ENCODE measurements at places on chromosomes 4 and X.

GRCh38 chrX:7133050-7133440 lies 14.5 kb upstream of the STS start:
- no peak for DNase-seq

DNA sequence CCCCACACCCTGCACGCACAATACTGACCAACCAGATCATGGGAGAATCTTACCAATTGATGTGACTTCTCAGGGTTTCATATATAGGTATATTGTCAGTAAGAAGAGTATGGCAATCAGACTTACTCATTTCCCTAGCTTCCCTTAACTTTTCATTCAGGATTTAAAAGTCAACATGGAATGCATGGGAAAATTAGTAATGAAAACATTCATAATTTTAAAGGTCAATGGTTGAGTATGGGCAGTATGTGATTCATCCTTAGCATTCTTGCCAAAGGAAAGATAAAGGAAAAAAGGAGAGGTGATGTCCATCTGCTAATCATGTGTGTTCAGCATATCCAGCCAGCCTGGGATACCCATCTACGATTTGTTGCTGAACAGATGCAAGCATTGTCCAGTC lies 4.0 kb downstream of the DIPK2B start:
- no peak for DNase-seq

- DNase-seq = no peak
These were observed 42.2 kb upstream of the PTCHD1 start for GRCh38 chrX:23292354-23292987.

DNA sequence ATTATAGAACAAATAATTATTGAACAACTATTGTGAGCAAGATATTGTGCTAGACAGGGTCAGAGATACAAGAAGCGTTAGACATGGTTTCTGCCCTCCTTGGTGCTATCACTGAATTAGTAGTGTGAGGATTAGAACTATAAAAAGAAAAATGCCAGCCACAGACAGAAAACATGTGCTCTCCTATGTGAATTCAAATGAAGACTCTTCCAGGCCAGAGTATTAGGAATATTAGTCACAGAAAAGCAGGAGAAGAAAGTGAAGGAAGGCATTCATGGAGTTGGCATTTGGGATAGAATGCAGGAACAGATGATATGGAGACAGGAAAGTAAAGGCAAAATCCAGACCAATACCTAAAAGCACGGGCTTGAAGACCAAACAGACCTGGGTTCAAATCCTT lies 179.6 kb upstream of the TENM3 start:
- no peak for DNase-seq

DNA sequence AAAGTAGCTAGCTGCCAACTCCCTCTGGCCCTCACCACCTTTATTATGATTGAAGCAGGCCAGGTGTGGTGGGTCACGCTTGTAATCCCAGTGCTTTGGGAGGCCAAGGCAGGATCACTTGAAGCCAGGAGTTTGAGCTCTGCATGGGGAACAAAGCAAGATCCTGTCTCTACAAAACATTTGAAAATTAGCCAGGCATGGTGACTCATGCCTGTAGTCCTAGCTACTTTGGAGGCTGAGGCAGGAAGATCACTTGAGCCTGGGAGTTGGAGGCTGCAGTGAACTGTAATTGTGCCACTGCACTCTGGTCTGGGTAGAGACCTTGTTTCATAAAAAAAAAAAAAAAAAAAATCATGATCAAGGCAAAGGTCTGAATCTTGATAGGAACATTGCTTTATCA lies 467.0 kb upstream of the DIPK2B start:
- DNase-seq = no peak

- no peak for DNase-seq
These were observed 38.1 kb upstream of the EDA2R start for GRCh38 chrX:66676990-66677389.

- no peak for DNase-seq
These were observed 10.8 kb upstream of the SNCA start for GRCh38 chr4:89847571-89848325.

GRCh38 chrX:111829345-111829744 lies 46.6 kb upstream of the TRPC5OS start:
- no peak for DNase-seq

DNA sequence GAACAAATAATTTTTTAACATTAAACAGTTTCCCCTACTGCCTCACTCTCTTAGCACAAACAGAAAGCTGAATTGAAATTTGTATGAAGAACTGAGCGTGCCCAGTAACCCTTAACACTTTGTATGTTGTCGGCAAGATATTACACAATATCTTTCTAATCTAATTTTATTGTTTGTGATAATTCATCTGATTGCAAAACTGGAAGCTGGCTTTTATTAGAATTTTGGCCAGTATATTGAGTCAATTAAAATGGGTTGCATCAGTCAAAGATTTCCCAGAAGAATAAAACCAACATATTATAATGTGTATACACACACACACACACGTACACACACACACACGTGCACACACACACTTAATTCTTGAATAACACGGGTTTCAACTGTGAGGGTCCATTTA lies 2332.1 kb downstream of the PCDH7 start:
- no peak for DNase-seq

DNA sequence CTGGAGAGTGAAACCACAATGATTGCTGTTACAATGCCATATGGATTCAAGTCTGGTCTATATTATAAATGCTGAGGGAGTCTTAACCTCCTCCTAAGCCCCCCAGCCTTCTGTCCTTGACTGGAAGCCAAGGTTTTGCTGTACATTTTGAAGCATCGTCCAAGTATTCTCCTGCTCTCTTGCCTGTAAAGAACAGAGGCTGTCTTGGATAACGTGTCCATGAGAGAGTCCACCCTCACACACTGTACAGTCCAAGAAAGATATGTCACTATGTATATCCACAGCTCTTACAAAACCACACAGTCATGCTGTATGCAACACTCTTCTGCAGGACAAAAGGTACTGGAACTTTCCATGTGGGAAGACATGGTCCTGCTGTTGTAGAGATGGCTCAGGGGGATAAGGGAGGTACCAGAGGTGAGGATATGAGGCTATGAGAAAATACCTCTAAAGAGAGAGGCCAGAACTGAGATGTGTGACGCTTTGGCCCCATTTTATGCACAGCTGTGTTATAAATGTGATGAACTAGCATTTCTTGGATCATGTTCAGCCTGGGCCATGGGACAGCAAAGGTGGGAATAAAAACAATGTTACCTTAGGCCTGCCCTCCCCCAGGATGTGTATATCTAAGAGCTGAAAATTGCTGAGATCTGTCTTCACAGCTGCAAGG lies 678.6 kb downstream of the IQCM start:
- DNase-seq = no peak

DNA sequence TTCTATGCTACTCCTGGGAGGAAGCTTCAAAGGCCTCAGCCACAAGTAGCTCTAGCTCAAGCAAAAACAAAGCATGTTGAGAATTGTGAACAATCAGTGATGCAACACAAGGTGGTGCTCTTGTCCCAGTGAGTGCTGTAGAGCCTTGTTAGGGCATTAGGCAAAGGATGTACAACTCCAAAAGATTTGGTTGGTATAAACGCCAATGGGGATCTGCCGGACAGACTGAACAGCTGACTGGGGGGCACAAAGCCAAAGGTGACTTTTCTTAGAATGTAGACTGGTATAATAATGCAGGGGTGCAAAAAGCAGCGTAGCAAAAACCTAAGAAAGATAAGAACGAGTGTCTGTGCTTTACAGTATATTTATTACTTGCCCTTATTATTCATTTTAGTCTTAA lies 62.6 kb upstream of the ALB start:
- DNase-seq = no peak

- DNase-seq = no peak
These were observed 51.2 kb upstream of the TLR3 start for GRCh38 chr4:186017801-186018200.

DNA sequence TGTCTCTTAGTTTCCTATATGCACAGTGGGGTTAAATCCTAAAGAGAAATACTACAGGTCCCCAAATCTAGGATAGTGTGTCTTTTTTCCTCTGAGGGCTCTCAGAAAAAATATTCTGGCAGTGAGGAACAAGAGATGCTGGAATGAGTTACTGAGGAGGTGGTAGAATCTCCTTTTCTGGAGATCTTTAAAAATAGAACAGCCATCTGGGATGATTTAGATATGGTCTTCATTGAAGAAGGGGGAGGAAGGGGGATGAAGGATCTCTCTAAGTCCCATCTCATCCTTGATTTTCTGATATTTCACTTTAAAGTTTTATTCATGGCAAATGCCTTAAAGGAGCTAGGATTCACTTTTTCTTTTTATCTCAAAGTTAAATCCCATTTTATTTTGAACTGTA lies 235.0 kb downstream of the MAML3 start:
- DNase-seq = no peak

GRCh38 chrX:10619425-10620046 lies 849 bp downstream of the MID1 start:
- DNase-seq = no peak

- no peak for DNase-seq
These were observed 23.6 kb upstream of the SCOC start for GRCh38 chr4:140349816-140350215.

DNA sequence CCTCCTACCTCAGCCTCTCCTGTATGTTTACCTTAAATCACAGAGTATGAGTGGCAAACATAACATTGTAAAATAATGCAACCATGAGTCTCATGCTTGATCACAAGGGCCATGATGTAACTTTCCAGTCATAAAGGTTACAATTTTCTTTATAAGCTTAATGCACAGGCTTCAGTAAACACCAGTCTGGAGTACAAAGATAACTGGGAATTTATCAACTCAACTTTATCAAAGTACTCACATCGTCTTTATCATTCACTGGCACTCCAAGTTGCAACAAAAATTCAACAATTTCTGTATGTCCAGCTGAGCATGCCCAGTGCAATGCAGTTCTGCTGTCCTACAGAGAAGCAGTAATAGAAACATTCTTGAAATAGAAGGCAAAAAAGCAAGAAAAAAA lies 2.8 kb downstream of the PSMD10 start:
- no peak for DNase-seq

DNA sequence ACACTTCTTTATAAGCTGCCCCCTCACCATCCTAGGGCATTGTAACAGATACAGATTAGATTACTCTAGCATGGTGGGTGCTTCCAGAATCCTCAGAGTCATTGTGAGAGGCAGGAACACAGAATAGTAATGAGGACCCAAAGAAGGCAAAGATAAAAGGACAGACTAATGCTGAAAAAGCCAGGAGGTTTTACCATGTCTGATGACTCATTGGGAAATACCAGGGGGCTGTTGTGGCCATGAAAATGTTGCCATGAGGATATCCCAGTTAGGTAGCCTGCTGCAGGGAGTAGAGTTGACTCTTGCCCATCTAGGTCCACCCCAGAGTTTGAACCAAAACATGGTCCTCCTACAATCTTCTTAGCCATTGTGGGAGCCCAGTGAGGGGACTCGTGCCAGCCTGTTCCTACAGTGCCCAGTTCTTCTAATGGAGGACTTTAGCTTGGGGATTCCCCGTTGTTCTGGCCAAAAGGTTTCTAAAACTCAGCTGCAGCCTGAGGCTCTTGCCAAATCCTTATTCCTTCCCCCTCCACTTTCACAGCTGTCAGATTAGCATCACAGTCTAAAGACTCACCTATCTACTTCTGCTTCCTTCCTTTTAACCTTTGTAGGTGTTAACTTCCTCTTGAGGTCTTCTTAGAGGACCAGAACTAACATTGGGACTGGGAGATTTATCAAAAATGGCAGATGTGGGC lies 586.0 kb upstream of the AADAT start:
- no peak for DNase-seq

DNA sequence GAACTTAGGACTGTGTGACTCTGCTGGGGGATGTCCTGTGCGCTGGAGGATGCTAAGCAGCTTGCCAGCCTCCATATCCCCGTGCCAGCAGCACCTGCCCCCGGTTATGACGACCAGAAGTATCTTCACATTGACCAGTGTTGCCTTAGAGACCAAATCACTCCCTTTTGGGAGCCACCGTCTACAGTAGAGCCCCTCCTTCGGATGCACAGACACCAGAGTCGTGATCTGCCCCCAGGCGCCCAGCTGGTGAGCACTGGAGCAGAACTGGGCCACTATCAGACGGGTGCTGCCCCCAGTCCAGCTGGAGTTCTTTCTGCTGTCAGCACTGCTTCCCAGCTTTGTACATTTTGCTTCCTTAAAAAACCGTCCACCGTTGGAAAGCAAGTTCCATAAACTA lies 30.0 kb upstream of the TADA2B start:
- DNase-seq = no peak

DNA sequence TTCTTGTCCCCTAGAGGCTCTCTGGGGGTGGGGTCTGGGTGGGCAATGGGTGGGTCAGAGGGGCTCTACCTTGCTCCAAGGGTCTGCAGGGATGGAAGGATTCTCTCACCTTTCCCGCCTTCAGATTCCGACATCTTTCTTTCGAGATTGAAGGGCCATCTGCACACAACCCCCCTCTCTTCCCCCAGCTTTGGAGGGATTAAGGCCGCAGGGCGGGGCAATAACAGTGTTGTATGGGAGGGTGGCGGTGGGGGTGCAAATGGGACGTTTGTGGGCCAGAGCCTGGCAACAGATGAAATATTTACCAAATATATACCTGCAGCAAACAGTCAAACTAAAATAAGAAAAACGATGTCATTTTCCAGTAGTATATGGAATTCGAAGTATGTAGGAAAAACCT lies at the start of gene CACNA1F:
Gene CACNA1F, minus strand, starts transcription at position 165 of the 400 bp plus-strand sequence. Its CDS starts 31 bp downstream, at position 134.
- no peak for DNase-seq

DNA sequence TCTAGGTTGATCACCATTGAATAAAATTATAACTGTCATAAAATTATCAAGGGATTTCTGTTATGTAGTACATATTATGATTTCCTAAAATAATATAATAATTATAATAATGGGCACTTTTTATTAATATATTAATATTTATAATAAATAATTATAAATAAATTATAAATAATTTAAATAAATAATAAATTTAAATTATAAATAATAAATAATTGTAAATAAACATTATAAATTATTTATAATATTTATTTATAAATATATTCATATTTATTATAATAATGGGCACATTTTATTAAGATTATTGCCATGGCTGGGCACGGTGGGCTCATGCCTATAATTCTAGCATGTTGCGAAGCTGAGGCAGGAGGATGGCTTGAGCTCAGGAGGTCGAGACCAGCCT lies 24.5 kb downstream of the RAP1GDS1 start:
- DNase-seq = no peak

DNA sequence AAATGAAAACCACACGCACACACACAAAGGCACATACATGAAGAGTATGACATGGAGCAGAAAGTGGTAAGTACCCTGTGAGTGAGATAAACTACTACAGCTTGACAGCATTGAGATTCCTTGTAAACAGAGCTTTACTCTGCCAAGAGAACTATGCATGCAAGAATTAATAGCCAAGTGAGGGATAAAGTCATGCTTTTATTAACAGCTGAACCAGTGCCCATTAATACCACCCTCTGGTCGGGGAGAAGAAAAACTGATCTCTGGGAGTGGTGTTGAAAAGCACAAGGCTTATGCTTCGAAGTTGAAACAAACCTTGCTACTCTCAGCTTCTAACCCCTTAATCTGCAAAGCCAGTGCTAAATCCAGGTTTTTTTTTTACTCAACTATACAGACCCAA lies 95.9 kb upstream of the C1QTNF7 start:
- DNase-seq = no peak

GRCh38 chr4:87521757-87522374 lies 7.3 kb downstream of the SPARCL1 start:
- DNase-seq = no peak
